ENCODE measurements at places on chromosomes 6 and 20.

DNA sequence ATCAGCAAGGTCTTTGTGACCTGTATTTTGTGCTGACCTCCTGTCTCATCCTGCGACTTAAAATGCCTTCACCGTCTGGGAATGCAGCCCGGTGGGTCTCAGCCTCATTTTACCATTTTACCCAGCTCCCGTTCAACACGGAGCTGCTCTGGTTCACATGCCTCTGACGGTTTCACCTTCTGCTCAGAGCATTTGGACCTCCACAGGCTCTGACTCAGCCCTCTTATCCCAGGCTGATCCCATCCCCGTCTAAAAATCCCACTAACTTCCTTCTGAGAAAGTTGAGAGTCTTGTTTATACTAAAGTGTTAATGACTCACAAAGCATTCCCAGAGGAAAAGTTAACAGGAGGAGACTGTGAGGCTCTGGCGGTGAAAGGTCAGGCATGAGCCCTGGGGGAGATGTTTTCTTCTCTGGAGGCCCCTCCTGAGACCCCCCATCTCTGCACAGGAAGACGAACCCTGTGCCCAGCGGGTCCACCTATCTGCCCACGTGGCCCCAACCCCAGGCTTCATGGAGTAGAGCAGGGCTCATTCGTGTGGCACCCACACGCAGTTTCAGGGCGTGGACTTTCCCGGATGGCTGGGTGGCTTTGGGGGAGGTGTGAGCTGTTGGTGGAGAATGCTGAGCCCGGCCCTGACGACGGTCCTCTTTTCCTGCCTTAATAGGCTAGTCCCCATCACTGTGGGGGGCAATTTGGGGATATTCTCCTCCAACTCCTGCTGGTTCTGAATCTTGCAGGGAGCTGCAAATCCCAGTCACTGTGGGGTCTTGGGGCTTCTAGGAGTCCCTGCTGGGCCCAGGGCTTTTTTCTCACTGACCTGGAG lies 3.3 kb upstream of the BIRC7 start:
- DNase-seq, result peak; percentile 92

- no peak for DNase-seq
Observed at GRCh38 chr20:60553095-60553494, 594.9 kb downstream of the CDH26 start.

DNA sequence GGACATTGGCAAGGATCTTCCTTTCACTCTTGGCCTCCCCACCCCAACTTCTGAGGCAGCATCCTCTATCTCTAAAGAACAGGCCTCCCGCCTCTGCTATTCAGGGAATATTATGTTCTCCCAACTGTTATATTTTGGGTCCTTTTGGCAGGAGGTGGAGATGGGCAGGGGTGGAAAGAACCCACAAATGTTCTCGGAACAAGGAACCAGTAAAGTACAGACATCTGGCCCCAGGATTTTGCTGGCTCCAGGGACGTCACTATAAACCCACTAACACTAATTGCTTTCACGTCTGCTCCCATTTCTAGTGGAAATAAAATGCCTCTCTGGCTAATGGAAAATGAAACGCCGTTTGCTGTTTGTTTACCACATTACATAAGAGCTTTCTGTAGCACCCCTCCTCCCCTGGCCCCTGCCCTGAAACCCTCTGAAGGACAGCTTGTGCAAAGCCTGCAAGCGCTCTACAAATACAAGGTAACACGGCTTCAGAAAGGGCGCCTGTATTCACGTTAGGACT lies 77.7 kb upstream of the TBC1D7 start:
- DNase-seq, result no peak

- DNase-seq, result no peak
Observed at GRCh38 chr6:19336579-19336978, 500.6 kb upstream of the ID4 start.

DNA sequence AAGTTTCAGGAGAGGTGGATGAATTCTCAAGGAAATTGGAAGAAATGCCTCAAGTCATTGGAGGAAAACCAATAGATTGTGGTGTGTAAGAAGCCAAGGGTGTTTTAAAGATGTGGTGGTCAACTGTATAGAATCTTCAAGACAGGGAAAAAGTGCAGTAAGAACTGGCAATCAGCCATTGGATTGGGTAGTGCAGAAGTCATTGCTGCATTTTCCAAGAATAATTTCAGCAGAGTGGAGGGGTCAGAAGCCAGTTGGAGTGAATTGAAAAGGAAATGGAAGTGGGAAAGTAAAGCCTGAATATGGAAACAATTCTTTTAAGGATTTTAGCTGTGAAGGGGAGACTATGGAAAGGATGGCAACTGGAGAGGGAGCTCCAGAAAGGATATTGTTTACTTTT lies 128.2 kb upstream of the TMEM170B start:
- DNase-seq, result no peak

- peak; percentile 36 for DNase-seq
Observed at GRCh38 chr6:14660806-14661579, 543.4 kb downstream of the CD83 start.

GRCh38 chr6:158009114-158009891 lies 27.6 kb downstream of the SYNJ2 start:
- DNase-seq, result peak; percentile 84

GRCh38 chr6:108589244-108589791 lies 28.6 kb downstream of the FOXO3 start:
- DNase-seq, result peak; percentile 69

GRCh38 chr20:24868959-24869358 lies 80.1 kb upstream of the CST7 start:
- DNase-seq, result no peak

GRCh38 chr6:149033454-149033853 lies 284.1 kb upstream of the TAB2 start:
- no peak for DNase-seq

DNA sequence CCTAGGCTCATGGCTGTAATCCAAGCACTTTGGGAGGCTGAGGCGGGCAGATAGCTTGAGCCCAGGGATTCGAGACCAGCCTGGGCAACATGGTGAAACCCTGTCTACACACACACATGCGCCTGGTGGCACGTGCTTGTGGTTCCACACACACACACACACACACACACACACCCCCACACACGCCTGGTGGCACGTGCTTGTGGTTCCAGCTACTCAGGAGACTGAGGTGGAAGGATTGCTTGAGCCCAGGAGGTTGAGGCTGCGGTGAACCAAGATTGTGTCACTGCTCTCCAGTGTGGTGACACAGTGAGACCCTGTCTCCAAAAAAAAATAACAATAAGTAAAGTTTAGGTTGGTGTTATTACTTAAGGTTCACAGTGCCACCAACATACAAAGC lies 165.8 kb downstream of the ZFAND3 start:
- no peak for DNase-seq

DNA sequence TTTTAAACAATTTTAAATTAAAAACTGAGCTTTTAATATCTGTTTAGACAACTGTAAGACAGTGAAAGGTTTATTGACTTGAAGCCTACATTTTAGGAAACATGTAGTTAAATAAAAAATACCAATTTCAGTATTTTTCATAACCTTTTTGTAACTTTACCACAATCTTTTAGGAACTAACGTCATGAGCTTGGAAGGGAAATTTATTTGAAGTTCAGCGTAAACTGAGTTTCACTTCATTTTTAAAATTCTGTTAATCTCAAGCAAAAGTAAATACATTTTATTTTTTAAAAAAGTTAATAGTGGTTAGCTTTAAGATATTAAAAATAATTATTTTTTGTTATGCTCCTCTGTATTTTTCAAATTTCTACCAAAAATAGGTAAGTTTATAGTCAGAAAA lies 5.5 kb downstream of the CST7 start:
- DNase-seq, result no peak

DNA sequence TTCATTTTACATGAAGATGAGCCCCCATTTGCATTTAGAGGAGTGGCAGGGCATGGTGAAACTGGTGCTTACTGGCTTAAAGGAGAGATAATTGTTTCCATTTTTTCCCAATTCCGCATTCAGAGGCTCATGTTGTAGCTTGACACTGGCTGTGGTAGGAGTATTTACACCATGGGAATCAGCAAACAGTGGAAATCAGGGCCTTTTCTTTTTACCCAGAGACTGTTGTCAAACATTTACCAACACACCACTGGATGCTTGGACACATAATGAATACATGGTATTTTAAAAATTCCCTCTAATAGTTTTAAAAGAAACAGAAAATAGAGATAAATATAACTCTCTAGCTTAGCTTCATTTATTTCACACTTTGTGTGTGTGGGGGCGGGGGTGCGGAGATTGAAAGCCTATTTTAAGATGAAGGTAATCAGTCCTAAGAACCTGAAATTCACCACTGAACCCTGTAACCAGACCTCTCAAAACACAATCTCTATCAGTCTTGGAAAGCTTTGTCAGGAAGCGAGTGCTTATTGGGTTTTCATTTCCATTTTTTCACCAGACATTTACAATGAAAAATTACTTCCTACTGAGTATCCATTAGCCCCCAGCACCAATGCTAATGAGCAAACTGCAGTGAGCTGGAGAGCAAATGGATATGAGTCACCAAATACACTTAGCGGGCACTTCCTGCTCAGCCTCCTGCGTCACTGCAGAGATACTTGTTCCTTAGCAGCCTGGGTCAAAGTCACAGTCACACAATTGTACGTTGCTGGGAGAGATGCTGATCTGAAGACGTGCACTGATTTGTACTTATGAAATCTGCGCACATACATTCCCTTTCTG lies 532.0 kb downstream of the BCKDHB start:
- DNase-seq, result peak; percentile 95

Measured in EL (cell line).